ENCODE measurements at places on chromosomes 12 and 14.

- peak; percentile 60 for DNase-seq
These were observed 17.8 kb upstream of the MLEC start for GRCh38 chr12:120668868-120669840.

- DNase-seq: no peak
These were observed 24.0 kb upstream of the MDM2 start for GRCh38 chr12:68784015-68784414.

GRCh38 chr14:105847400-105847799 is 321.0 kb downstream of the TMEM121 start:
- no peak for DNase-seq

- no peak for DNase-seq
These were observed 31.7 kb downstream of the RTRAF start for GRCh38 chr14:52020866-52021717.

DNA sequence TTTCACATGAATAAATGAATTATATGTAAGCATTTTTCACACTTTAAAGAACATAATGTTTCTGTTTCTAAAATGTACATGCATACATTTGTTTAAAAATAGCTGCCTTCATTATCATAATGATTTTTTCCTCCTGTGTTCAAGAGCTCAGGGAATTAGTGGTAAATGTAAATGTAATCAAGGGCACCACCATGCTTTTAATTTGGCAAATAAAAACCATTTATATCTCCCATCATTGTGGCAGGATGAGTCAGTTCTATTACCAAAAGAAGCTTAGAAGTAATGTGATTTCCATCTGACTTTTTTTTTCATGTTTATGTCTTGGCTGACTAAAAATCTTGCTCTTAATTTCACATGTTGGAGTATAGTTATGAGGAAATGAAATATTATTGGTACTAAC is 176.1 kb downstream of the GXYLT1 start:
- no peak for DNase-seq

DNA sequence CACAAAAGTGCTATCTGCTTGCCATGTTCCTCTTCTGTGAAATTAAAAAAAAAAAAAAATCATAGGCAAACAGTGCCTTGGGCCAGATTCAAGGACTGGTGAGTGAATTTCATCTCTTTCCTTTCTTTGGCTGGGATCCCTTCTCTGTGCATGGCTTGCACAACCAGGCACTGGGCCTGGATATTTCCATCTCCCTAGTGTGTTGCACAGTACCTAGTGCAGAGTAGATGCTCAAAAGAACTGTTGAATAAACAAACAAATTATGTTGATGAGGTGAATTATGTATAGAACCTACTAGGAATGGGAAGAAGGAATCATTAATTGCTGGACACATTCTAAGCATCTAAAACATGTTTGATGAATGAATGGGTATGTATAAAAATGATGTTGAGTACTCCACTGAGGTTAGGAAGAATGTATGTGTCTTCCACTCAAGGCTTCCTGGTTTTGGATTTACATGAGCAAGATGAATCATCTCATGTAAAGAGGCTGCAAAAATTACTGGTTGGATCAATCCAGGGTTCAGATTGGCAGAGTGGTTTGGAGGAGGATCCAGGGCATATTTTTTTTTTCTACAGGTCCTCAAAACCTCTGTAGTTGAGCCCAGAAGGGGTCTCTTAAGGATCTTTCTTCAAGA is 93.2 kb downstream of the EMP1 start:
- no peak for DNase-seq

DNA sequence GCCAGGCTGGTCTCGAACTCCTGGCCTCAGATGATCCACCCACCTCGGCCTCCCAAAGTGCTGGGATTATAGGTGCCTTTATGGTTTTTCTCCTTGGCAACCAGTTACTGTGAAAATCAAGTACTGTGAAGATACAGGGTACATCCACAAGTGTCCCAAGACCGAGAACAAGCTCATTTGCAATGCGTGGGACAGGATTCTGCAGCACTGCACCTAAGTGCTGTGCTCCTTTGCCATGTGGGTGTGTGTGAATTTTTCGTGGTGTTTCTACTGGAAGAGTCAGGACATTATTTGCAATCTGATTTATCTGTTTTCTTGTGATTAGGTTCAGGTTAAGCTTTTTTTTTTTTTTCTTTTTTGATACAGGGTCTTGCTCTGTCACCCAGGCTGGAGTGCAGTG is 7.1 kb upstream of the C14orf93 start:
- no peak for DNase-seq

DNA sequence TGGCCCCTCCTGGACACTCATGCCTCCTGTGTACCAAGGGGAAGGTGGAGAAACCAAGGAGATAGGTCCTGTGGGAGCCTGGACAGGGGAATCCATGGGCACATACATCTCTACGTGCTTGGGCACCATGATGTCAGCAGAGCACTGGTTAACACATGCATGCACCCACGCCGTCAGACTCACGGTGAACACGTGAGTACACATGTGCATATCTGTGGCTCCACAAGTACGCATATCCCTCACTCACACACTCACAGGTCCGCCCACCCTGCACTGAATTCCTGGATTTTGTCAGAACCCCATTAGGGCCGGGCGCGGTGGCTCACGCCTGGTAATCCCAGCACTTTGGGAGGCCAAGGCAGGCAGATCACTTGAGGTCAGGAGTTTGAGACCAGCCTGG is 29.1 kb upstream of the COX6A1 start:
- DNase-seq: no peak

GRCh38 chr12:46266382-46266791 is 2.5 kb downstream of the SLC38A1 start:
- no peak for DNase-seq

- peak; percentile 44 for DNase-seq
These were observed 27.9 kb downstream of the SYNE3 start for GRCh38 chr14:95488376-95489213.

DNA sequence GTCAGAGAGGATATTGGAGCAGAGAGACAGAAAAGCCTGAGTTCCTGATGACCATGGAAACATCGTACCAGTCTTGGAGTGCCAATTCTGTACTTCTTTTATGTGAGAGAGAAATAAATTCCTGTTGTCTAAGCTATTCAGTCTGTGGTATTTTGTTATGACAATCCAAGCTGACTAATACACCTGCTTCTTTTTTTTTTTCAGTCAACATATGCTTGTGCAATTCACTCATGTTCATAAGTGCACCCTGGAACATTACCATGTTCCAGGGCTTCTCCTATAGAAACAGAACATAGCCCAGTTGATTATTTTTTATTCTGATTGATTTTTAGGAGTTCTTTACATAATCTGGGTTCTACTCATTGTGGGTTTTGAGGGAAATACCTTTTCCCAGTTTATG is 1.7 kb upstream of the CHPT1 start:
- DNase-seq: no peak

GRCh38 chr14:104229534-104230055 is 91.2 kb downstream of the KIF26A start:
- no peak for DNase-seq

- DNase-seq: no peak
These were observed 32.1 kb downstream of the PPFIBP1 start for GRCh38 chr12:27555925-27556778.

DNA sequence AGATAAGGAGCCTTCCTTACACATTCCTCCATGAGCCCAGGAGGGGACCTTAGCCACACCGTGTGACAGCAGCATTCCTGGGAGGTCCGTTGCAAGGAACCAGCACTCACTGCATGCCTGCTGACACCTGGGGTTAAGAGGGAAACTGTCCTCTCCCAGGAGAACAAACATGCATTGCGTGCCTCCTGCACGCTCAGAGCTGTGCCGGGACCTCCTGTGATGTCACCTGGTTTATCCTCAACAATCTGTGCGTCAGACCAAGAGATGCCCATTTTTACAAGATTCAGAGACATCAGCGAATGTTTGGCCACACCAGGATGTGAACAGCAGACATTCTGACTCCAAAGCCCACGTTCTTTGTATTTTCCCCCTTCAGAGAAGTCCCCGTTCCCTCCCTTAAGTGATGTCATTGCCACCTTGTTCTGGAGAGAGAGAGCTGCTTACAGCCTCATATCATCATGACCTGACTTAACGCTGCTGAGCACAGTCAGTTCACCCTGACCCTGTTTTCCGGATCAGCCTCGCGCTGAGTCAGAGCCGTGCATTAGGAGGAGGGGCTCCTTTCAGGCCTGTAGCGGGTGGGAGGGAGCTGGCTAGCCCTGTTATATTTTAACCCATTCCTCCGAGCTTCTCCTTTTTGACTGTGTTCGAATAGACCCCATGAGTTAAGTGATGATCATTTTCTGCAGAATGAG is 36.2 kb downstream of the TMEM120B start:
- DNase-seq: peak; percentile 50

DNA sequence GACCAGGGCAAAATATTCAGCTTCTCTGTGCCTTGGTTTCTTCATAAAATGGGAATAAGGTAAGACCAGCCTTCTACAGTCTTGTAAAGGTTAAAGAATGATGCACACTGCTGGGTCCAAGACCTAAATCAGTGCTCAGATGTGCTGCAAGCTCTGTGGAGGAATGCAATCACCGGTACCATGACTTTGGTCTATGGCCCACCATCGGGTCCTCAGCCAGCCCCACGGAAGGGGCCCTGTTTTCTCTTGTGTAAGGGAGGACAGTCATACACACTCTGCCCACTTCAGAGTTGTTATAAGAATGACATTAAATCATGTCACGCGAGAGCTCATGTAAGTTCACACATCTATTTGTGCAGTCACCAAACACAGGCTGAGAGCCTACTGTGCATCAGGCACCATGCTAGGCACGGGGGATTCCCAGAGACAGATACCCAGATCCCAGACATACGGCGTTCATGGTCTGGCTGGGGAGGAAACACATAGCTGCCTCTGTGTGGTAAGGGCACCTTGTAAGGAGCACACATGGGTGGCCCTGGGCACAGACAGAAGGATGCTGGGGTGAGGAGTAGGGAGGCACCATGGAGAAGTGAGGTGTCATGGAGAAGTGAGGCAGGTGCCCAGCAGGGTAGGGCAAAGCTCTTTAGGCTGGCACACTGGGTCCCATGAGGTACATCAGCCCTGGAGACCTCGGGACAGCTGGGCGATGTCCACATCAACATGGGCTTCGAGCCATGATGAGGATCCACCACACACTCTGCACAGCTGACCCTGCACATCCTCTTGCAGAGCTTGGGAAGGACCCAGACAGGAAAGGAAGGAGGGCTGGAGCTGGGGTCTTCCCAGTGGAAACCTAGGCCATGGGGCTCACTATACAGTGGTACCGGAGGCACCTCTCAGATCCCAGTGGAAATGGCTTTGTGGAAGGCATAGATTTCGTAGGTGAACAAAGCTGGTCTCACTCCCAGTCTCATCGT is 190.4 kb upstream of the DIO3 start:
- no peak for DNase-seq

GRCh38 chr12:109291521-109292341 is 17.4 kb downstream of the FOXN4 start:
- DNase-seq: peak; percentile 63

- peak; percentile 74 for DNase-seq
These were observed 46.5 kb upstream of the SAV1 start for GRCh38 chr14:50714450-50715073.

GRCh38 chr12:50574601-50575348 is 70.0 kb downstream of the DIP2B start:
- peak; percentile 49 for DNase-seq

DNA sequence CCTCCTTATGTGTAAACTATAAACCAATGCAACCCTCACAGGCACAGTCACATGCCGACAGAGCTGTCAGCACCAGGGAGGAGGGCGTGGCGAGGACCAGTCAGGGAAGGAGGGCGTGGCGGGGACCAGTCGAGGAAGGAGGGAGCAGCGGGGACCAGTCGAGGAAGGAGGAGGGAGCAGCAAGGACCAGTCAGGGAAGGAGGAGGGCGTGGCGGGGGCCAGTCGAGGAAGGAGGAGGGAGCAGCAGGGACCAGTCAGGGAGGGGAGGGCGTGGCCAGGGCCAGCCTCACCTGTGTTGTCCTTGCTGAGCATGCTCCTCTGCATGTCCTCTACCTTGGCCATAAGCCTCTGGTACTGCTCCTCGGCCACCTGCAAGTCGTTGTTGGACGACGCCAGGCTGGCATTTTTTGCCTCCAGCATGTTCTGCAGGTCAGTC is 24.2 kb downstream of the GOLGA3 start:
- DNase-seq: no peak

DNA sequence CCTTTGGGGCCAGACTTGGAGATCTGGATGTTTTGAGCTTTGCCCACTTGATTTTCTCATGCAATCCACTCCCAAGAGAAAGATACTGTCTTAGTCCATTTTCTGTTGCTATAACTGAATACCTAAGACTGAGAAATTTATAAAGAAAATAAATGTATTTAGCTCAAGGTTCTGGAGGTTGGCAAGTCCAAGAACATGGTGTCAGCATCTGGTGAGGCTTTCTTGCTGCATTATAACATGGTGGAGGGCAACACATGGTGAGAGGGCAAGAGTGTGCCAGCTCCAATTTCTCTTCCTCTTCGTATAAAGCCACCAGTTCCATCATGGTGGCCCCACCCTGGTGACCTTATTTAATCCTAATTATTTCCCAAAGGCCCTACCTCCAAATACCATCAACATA is 39.6 kb upstream of the NFKBIA start:
- DNase-seq: no peak

DNA sequence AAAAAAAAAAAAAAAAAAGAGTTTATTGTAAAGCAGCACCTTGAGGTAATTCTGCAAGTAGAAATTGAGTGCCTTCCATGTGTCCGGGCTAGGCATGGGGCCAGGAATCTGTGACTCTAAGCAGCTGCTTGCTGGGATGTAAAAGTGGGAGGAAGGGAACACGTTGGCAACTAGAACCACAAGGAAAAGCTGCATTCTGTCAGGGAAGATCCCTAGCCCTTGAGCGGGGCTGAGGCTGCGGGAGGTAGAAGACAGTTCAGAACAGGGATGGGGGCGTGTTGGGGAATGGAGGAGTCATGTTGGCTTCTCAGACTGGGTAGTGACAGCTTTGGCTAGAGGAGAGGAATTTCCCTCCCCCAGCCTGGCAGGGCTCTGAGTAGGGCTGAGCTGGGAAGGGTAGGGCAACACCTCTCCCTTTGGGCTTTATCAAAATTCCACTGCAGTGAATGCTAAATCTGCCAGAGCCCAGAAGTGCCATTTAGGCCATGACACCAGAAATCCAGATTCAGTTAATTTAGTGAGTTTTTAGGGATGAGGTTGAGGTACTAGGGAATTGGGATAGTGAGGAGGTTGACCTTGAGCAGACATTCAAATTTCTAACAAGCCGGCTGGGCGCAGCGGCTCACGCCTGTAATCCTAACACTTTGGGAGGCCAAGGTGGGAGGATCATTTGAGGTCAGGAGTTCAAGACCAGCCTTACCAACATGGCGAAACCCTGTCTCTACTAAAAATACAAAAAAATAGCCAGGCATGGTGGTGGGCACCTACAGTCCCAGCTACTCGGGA is 3.4 kb upstream of the TRAFD1 start:
- DNase-seq: peak; percentile 60

GRCh38 chr14:89589400-89590118 is 172.5 kb upstream of the FOXN3 start:
- DNase-seq: no peak

Data from GM03348 (cell line).